ENCODE measurements at places on chromosomes 7 and 10. TPM values are rescaled to one million over a fixed set of nuclear protein-coding genes. Genes with fewer than 3 reads are reported as not detected.

Gene CRHR2
- not detected for total RNA-seq

Gene TMEM273
- 1.3 TPM for total RNA-seq

Gene BRAT1
- total RNA-seq = 44.7 TPM

DNA sequence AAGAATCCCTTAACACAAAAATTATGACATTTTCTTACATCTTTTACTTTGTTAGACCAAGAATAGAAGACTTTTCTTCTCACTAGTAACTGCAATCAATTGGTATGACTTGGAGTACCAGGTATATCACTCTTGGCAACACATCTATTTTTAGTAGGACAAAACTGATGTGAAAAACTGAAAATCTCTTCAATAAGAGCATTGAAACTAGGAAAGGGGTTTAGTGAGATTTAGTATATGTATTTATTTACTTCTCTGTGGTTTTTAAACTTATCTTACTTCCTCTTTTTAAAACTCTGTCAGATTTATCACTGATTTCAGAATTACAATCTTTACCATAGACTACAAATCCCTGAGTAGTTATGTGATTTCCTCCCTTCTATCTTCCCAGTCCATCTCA, 366.2 kb downstream of the PCDH15 start:
- DNase-seq = no peak

DNA sequence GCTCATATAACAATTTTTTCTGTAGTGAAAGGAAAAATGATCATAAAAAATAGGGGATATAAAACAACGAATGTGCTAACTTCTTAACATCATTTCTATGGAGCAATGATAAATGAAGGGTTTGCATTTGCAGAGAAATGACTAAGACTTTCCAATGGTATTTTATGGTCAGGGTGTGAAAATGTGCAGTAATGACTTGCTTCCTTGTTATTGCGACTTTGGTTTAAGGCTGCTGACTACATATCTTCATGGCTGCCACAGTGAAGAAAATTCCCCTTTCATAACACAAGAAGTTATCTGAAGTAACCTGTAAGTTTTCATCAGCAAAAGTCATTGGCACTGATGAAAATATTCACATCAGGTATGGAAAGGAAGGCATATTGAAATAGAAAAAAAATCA, 166.1 kb upstream of the NRG3 start:
- DNase-seq = no peak

DNA sequence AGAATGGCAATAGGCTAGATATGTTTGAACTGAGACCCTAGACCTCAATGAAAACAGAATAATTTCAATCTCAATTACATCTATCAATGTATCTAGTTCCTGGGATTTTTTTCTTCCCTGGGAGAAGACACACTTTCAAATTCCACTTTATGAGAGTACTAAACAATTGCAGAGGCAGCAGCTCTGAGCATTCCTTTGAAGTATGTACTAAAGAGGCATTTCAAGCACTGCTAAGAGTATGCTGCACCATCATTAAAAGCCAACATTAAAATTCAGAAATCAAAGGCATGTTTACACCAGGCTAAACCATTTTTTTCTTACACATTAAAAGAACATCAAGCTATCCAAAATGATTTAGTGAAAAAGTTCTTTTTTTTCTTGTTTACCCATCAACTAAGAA, 297.9 kb upstream of the CACNA2D1 start:
- DNase-seq = no peak

GRCh38 chr7:153640586-153640985, 411.6 kb upstream of the DPP6 start:
- no peak for DNase-seq

DNA sequence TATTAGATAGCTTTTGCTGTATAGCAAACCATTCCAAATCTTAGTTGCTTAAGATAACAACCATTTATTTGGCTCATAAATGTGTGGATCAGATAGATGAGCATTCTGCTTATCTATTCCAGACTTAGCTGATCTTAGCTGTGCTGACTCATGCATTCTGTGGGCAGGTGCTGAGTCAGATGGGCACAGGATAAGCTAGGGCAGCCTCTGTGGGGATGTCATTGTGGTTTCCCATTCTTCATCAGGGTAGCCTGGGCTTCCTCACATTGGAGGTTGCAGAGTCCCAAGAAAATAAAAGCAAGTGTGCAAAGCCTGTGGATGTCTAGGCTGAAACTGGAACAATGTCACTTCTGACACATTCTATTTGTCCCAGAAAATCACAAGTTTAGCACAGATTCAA, 917.0 kb downstream of the TYW1 start:
- no peak for DNase-seq

Data from OCI-LY7 (cell line).